Testis (tissue), 5 donors: ENCODE measurements at places on chromosomes 4 and X. TPM values are rescaled to one million over a fixed set of nuclear protein-coding genes. Genes with fewer than 3 reads are reported as not detected.

DNA sequence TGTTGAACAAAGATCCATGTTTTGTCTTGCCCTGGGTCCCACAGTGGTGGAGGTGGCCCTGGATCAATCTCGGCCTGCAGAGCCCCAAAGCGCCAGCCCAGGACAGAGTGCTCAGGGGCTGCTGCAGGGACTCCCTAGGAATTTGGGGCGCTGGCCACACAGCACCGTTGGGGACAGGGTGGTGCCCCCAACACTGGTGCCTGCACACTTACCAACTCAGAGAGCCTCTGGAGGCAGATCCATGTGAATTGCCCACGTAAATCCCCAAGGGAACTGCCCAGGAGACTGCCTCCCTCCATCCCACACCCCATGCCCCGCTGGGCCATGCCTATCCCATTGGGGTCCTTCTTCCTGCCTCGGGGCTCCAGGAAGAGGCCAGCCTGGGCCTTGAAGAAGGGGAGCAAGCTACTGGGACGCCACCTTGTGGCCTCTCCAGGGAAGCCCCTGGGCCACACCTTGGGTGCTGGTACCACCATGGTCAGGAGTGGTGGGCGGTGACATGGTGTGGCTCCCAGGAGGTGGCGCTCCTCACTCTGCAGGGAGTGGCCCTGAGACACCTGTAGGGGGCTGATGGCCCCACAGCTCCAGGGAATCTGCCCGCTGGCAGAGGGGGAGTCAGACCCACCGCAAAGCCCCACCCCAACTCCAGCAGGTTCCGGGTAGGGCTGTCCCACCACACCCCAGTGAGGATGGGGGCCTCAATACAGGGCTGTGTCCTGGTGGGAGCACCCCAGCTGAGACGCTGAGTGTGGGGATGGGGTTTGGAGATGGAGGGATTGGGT is 22.8 kb downstream of the CFAP99 start:
- DNase-seq: peak; percentile 81

DNA sequence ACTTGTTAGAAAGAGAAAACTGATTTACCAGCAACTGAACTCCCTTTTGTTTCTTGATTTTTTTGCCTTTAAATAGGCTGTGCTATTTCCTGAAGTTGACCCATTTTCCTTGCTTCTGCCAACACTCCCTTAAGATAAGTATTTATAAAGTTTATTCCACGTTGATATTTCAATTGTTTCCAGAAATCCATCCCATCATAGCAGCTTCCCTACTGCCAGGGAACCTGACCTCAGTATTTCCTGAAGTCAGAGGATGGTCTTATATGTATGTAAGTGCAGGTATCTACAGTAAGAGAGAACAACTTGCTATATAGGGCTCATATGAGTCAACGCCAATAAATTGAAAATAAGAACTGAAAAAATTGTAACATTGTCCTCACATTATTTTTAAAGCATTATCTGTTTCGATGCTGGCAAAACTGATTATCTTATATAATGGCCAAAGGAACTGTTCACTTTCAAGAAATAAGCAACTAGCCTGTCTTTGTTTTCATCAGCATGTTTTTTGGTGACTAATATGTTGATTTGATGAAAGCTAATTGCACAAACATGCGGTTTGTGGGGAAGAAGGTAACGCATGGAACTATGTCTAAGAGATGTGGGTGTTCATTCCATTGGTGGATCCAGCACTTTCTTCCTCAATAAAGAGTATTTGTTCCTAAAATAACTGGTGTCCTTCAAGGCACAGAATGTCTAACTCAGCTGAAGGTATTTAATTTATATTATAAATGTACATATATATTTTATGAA is 4.7 kb downstream of the LIMCH1 start:
- DNase-seq: no peak

DNA sequence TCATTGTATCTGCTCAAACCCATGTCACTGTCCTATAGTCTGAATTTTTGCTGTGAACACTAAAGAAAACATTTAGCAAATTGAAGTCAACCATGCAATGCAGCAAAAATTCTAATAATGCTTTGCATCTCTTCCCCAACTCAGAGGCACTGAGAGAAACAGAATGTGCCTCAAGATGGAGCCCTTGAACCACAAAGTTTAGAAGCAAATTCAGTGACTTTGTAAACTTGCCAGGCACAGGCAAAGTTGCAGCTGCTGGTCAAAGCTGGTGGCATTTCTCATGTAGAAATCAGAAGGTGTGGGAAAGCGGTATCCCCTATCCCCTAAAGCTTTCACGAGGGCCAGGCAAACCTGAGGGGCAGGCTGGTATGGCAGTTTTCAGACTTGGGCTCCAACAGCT is 121.7 kb upstream of the DIPK2B start:
- DNase-seq: peak; percentile 38

- DNase-seq: no peak
Measured at GRCh38 chrX:148612431-148612830, 112.0 kb downstream of the AFF2 start.

- no peak for DNase-seq
Measured at GRCh38 chr4:145066063-145066501, 31.9 kb downstream of the ANAPC10 start.

- no peak for DNase-seq
Measured at GRCh38 chrX:40772290-40772689, 36.9 kb upstream of the MED14 start.

DNA sequence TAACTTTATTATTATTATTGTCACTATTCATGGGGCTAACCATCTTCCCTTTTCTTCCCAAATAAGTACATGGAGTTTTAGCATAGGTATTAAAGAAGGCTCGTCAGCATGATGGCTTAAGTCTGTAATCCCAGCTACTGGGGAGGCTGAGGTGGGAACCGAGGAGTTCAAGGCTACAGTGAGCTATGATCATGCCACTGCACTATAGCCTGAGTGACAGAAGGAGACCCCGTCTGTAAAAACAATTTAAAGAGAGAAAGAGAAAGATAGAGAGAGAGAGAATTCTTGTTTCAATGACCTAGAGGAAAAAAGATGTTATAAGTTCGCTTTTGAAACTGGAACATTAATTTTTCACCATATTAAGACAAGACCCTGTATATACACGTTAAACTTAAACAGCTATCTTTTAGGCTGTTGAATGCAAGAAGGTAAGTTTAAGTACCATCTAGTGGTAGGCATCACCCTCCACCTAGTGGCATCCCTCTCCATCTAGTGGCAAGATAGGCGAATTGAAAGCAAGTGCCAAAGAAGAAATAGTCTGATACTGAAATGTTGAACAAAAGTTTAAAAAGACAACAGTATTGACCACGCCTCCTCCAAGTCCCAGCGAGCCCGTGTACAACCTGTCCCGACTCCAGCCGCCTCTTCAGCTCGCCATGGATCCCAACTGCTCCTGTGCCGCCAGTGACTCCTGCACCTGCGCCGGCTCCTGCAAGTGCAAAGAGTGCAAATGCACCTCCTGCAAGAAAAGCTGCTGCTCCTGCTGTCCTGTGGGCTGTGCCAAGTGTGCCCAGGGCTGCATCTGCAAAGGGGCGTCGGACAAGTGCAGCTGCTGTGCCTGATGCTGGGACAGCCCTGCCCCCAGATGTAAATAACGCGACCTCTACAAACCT is 26.0 kb upstream of the YTHDC1 start:
- DNase-seq: peak; percentile 47

DNA sequence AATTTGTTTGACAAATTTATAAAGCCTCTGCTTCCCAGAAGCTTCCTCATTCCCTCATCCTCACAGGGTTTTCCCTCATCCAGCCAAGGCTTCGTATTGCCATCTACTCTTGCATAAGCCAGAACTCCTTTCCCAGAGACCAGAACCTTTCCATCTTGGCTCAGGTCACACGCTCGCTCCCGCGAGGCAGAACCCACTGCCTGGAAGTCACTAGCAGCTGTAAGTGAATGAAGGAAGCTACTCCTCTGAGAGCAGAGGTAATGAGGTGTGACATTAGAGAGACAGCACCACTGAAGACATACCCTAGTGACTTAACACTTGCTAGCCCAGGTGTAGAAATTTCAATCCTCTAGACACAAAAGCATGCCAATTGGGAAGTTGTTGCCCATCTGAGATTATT is 52.5 kb downstream of the LHFPL1 start:
- DNase-seq: no peak

GRCh38 chrX:106404512-106404911 is 207.3 kb upstream of the RADX start:
- no peak for DNase-seq

Gene DGKK
- 0.47 TPM for polyA plus RNA-seq

DNA sequence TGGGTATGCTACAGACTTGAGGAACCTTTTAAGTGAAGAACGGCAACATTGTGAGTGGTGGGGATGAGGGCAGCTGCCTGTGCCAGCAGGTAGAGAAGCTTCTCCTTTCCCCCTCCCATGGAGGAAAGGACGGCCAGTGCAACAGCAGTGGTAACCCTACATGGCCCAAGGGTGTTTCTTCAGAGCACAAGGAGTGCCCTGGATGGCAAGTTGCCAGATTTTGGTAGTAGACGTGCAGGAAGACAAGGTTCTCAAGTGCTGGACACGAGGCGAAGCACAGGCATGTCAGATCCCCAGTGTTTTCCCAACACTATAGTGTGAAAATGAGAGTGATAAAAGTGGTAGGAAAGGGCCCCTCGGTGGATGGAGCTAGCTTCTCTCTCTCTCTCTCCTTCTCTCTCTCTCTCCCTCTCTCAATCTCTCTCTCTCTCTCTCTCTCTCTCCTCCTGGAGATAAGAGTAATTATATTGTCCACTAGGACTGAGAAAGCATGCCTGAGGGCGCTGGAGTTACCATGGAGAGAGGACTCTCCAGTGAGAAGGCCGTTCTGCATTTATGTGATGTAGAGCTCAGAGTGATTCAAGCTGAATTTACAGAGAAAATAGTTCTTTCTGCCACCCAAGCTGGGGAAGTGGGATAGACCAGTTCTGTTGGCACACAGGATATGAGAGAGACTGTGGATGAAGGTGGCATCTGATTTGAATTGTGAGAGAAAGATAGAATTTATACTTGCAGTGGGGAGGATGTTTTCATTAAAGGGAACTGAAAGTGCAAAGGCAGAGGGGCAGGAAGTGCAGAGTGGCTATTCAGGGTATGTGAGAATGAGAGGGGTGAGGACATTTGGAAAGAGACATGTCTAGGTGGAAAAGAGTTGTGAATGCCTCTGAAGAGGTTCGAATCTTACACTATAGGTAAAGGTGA is 25.7 kb upstream of the TRPC3 start:
- no peak for DNase-seq

DNA sequence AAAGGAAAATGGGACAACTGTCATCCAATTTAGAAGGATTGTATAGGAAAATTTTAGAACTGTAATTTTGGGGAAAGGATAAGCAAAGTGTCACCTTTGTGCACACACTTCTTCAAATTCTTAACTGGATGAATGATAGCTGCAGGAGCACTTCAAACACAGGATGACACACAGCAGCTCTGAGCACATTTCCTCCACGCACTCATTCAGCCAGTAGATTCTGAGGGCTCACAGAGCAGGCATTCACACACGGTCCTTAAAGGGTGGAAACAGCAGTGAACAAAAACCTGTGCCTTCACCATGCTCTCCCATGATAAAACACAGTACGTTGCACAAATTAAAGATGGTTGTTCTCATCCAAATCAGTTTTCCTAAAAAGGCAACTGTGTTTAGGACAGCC is 38.5 kb upstream of the KLF3 start:
- DNase-seq: no peak

Gene INTS12
- polyA plus RNA-seq: 27.9 TPM

Gene SLC10A6
- polyA plus RNA-seq: 6.9 TPM

- no peak for DNase-seq
Measured at GRCh38 chrX:64184396-64184795, 21.1 kb downstream of the AMER1 start.

GRCh38 chr4:77094496-77094895 is 18.7 kb upstream of the CCNI start:
- DNase-seq: no peak

DNA sequence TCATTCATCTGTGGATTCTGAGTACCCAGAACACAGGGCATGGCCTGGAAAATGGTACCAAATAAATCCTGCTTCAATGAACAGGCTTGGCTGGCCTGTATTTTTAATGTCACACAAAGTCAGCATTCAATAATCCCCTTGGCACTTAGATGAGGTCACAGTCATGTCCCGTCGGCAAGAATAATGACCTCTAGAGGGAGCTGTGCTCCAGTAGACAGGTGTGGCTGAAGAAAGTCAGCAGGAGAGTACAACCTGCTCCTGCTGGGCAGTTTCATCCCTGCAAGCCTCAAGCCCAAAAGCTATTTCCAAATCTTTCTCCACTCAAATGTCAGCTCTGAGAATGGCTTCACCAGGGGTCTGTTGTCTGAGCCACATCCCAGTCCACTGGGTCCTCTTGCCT is 404.0 kb upstream of the F9 start:
- peak; percentile 44 for DNase-seq

- DNase-seq: no peak
Measured at GRCh38 chr4:144171697-144172096, 31.2 kb upstream of the GYPA start.

Gene CCNB3
- 10.7 TPM for polyA plus RNA-seq

DNA sequence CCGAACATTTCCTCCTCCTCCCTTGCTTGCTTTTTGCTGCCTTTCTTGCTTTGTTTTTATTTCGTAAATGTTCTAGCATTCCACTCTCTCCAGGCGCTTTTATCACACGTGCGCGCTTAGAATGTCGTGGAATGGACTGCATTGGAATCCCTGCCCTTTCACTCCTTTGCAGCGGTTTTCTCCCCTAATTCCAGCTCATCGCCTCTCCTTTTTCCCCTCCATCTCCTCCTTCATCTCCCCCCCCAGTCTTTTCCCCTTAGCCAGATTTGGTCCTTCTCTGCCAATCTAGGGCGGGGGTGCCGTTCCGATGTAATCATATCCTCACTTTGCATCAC is 579 bp downstream of the OGT start:
- no peak for DNase-seq

Gene DCTD
- 56.5 TPM for polyA plus RNA-seq

Gene TRIM61
- 12.9 TPM for polyA plus RNA-seq

Gene ESX1
- polyA plus RNA-seq: 17.0 TPM

DNA sequence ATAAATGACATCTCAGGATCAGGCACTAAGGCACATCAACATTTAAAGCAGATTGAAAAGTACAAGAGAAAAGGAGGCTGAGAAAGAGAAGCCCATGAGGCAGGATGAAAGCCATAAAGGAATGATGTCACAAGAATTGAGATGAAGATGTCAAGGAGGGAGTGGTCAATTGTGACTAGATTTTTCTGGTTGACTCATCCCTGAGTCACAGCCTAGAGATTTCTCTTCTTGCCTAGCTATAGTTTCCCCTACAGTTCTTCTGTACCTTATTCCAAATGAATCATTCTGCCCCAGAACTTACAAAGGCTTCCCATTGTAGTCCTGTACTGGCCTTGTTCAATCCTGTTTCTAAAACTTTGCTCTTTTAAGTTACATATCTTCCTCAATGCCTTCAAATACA is 3.4 kb upstream of the USP53 start:
- no peak for DNase-seq

Gene SULT1B1
- polyA plus RNA-seq: 0.34 TPM

DNA sequence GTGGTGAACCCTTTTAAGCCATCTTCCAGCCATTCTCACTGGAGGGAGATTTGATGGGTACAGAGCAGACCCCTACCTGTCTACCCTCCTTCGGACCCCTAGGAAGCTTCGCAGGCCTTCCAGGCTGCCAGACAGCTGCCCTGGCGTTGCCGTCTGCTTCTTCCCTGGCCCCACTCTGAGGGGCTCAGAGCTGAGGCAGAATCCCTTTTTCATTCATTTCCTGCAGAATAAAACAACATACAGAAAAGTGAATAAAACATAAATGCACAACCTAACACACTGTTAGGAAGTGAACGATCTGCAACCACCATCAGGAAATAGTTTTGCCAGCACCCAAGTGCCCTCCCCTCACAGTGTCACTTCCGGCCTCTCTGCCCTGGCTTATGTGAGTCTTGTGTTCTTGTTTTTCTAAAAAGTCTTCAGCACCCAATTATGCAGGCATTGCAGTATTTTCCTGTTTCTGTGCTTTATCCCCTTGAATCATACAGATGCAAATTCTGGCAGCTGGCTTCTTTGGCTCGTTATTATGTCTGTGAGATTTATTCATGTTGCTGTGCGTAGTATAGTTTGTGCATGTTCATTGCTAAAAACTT is 5.6 kb upstream of the ADD1 start:
- peak; percentile 57 for DNase-seq
